Hindlimb muscle (tissue), 1 donor: ENCODE measurements at places on chromosomes 12 and 14. TPM values are rescaled to one million over a fixed set of nuclear protein-coding genes. Genes with fewer than 3 reads are reported as not detected.

- no peak for DNase-seq
Observed at GRCh38 chr12:116057356-116057755, 220.1 kb downstream of the MED13L start.

- no peak for DNase-seq
Observed at GRCh38 chr12:25005376-25005775, 56.5 kb upstream of the BCAT1 start.

- no peak for DNase-seq
Observed at GRCh38 chr12:78185109-78185508, 354.4 kb downstream of the NAV3 start.

DNA sequence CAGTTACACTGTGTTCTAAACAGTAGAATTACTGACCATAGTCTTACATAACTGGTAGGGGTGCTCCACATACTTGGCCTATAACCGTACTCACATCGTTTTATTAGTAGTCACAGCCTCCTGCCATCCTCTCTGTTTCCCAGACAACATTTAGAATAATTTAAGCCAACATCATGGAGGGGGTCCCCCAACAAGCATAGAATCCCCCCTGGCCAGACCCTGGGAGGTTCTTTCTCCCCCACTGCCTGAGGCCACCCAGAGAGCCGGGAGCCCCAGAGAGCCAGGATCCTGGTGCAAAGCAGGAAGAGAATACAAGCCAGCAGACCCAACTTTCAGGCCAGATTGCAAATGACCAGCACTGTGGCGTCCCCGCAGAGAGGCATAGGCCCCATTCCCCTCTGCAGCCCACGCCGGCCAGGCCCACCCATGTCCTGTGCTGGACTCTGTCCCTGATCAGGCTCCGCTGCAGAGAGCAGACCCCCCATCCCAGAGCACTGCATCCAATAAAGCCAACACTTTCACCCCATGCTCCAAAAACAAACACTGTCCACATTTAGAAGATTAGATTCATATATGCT, 195.2 kb downstream of the NTF3 start:
- DNase-seq = no peak

- DNase-seq = no peak
Observed at GRCh38 chr12:77667101-77667500, 163.6 kb upstream of the NAV3 start.

The ACOT6 gene
- polyA plus RNA-seq = 0.19 TPM

The FAM234B gene
- polyA plus RNA-seq = 4.1 TPM

DNA sequence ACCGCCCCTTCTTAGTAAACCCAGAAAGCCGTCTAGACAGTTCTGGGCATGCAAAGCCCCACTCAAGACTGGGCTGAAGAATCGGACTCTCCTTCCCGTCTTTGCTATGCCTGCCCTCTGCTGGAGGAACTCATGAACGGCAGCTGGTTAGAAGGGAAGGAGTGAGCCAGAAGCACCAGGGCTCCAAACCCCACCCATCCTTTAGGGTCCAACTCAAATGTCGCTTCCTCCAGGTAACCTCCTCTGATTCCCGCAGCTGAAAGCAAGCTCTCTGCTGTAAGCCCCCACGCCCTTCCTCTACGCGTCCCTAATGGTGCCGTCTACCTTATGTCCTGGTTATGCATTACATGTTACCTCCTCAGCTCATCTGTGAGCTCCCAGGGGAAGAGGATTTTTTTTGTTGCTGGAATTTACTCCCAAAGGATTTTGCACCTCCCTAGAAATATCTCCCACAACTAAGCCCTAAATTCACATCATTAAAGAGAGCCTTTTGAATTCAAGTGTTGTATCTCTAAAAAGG, 59.0 kb upstream of the SCN8A start:
- peak; percentile 82 for DNase-seq

GRCh38 chr14:64708148-64709004, 4.2 kb downstream of the PLEKHG3 start:
- no peak for DNase-seq

GRCh38 chr14:98957211-98958047, 314.6 kb downstream of the BCL11B start:
- peak; percentile 63 for DNase-seq

DNA sequence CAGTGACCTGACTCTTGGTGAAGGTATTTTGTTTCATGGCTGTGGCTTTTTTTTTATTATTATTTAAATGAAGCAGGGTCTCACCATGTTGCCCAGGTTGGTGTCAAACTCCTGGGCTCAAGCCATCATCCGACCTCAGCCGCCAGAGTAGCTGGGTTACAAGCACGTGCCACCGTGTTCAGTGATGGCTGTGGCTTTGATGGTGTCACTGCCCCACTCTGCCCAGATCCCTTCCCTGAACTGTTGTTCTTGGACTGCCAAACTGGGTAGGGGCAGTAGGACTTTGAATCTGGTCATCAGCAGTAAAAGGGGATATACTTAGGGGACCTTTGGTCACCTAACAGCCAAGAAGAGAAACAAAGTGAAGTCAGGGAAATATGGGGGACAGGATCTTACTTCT, 19.4 kb downstream of the B4GALNT3 start:
- no peak for DNase-seq

The SNAPC1 gene
- polyA plus RNA-seq = 4.5 TPM

DNA sequence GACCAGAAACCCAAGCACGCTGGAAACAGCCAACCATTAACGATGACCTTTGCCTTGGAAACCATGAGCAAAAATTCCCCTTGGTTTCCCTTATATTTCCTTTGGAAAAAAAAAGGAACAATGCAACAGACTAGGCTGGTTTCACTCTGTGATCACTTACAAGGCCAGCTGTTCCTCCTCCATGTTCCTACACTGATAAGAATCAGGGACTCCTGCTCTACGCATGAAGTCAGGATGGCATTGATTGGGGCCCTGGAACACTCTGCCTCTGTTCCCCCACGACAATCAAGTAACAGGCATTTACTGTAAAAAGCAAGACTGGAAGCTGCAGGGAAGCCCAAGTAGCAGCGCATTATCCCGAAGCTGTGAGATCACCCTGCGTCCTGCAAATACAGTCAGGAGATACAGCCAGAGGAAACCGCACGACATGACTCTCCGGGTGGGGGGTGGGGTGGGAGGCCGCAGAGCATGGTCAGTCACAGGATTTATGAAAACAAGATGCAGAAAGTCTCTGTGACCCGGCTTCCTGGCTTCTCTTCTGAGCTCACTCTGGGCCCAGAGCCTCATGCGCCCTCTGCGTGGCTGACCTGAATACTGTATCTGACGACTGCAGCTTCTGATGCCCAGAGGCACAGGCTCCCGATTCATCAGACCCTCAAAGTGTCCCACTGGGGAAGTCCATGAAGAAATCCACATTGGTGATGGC, 31.1 kb downstream of the SSH1 start:
- DNase-seq = peak; percentile 74

The GPD1 gene
- polyA plus RNA-seq = 81.1 TPM

DNA sequence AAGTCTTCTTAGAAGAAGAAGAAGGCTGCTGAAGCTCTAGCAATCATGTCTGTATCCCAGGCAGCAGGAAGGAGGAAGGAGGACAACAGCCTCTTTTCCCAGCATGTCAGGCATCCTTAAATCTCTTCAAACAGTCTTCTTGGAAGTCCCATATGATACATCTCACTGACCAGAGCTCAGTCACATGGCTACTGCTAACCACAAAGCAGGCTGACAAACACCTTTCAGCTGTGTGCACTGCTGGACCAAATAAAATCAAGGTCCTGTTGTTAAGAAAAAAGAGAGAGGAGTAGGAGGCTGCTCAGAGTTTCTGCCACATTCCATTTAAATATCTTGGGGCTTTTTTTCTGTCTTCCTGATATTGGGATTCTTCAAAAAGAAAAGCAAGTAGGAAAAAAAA, 203.4 kb upstream of the PELI2 start:
- no peak for DNase-seq

The CCDC85C gene
- polyA plus RNA-seq = 4.1 TPM

GRCh38 chr12:114131824-114132223, 165.7 kb upstream of the RBM19 start:
- no peak for DNase-seq

DNA sequence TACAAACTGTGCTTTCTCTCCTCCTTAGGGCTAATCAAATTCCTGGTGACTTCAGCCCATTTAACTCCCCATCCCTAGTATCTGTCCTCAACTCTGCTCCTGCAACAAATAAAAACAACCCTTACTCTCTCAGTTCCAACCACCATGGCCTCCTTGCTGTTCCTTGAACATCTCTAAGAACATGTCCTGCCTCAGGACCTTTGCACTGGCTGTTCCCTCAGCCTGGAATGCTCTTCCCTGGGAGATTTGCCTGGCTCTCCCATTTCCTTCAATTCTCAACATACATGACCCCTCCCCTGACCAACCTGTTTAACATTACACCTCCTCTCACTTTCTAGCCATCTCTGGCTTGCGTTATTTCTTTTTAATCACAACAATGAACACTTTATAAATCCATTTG, 170.5 kb downstream of the PTPN11 start:
- DNase-seq = no peak

DNA sequence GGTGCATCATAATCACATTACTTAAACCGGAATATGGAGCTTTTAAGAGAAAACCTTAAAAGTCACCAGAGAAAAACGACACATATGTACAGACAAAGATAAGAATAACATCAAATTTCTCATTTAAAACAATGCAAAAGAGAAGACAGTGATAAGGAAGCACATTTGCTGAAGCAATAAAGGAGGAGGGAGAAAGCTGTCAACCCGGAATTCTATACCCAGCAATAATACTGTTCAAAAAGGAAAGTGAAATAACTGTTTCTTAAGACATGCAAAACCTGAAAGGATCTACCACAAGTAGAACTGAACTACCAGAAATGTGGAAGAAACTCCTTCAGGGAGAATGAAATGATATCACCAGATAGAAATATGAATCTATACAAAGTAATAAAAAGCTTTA, 15.4 kb downstream of the SLC6A13 start:
- no peak for DNase-seq

The CEBPE gene
- polyA plus RNA-seq = not detected

The SMCO3 gene
- 0.15 TPM for polyA plus RNA-seq

GRCh38 chr12:120062976-120063579, 53.5 kb downstream of the RAB35 start:
- no peak for DNase-seq

The RPS6KA5 gene
- 5.6 TPM for polyA plus RNA-seq

The TPPP2 gene
- 0.72 TPM for polyA plus RNA-seq

GRCh38 chr12:49089821-49090773, 4.5 kb downstream of the DHH start:
- no peak for DNase-seq

DNA sequence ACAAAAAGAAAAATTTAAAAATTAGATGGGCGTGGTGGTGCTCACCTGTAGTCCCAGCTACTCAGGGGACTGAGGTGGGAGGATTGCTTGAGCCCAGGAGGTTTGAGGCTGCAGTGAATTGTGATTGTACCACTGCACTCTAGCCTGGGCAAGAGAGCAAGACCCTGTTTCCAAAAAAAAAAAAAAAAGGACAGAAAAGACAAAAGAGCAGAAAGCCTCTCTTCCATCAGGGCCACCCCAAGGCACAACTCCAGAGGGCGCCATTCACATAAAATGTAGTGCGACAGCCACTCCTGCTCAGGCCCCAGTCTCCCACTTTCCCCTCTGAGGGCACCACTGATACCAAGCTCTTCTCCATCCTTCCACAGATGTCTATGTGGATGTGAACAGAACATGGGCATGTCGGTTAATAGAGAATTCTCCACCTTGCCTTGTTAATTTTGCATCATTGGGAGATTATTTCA, 41.8 kb downstream of the DGLUCY start:
- no peak for DNase-seq

- no peak for DNase-seq
Observed at GRCh38 chr12:74801625-74802024, 264.0 kb downstream of the ATXN7L3B start.

The GRIP1 gene
- 0.89 TPM for polyA plus RNA-seq

- DNase-seq = no peak
Observed at GRCh38 chr12:104643093-104643818, 186.5 kb downstream of the CHST11 start.

DNA sequence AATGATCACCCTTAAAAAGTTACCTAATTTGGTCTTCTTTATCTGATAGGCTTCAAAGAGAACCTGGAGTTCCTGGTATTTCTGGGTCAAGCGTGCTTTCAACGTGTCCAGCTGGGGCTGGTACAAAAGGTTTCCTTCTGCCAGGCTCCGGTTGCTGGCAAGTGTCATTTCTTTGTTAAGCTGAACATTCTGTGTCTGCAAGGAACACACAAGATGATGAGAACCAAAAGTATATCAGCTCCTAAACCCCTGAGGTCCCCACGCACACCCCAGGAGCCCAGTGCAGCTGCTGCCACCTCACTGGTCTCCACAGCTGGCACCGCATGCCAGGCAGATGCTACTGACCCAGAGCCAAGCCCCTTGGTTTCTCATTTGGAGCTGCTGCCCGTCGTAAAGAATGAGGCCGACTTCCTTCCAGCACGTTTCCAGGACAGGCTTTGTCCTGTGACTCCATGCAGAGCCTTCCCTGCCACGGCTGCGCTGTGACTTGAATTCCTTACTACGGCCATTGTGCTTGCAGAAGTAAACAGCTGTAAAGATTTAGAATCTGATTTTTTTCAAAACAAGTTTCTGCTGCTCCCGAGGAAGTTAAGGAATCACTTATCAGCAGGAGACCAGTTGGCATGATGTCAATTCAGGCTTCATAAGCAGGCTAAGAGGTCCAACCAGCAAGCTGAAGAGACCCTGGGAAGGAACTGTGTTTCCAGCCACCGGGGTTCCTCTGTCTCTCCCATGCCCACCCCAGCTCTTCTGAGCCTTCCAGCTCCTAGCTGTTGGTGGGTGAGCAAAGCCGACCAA, 24.9 kb downstream of the VPS37B start:
- DNase-seq = no peak

DNA sequence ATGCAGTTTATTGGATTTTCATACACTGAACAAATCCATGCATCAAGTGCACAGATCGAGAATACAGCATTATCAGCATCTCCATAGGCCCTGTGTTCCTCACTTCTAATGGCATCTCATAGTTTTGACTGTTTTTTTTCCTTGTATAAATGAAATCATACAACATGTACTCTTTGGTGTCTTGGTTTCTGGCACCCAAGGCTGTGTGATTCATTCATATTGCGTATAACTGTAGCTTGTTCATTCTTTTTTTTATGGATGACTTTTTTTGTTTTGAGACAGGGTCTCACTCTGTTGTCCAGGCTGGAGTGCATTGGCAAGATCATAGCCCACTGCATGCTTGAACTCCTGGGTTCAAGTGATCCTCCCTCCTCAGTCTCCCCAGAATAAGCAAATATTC, 14.3 kb downstream of the RASSF8 start:
- DNase-seq = no peak

The C14orf180 gene
- 13.3 TPM for polyA plus RNA-seq

- no peak for DNase-seq
Observed at GRCh38 chr12:7374423-7375144, 69.4 kb downstream of the CD163L1 start.

The AKAP5 gene
- 0.45 TPM for polyA plus RNA-seq

- DNase-seq = no peak
Observed at GRCh38 chr12:124592481-124593160, 25.2 kb upstream of the NCOR2 start.
